ENCODE measurements at places on chromosomes 5 and 9.

- H3K4me3 ChIP-seq: peak overlapping the region; percentile 28
- H3K4me1 ChIP-seq: peaks cover 58% of the 10 kb centered on the region
- DNase-seq: peak; percentile 86
- H3K27me3 ChIP-seq: no peaks in the 10 kb centered on the region
- peak overlapping the region; percentile 91 for H3K27ac ChIP-seq
These were observed 78.0 kb downstream of the HMHB1 start for GRCh38 chr5:143889986-143890385.

DNA sequence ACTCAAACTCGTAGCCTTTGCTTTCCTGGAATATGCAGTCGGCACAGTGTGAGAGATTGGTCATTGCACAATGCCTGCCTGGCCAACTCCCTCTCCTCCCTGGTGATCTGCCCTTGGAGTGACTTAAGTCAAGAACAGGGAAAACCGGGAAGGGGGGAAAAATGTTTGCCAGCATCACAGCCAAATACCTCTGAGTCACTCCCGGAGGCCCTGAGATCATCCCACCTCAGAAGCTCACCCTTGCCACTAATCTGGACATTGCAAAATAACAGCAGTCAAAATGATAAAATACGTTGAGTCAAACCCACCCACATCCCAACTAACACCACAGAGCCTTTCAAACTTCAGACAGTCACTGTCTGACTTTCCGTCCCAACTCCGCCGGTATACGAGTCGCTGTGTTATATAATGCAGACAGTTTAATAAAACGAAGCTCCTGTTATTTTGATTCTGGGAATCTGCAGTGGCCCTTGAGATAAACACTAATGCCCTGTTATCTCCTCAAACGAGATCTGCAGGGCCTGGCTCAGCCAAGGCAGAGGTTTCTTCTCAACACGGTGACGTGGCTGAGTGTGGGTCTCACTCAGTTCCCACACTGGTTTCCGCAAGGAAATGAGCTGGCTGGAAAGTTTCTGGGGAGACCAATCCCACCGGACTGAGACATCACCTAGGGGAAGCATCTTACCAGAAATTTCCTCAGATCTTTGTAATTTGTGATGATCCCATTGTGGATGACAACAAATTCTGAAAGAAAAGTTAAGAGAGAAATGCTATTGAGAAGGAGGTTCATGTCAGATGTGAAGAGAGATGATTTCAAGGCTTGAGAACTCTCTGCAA is 22.1 kb downstream of the GFPT2 start:
- H3K4me1 ChIP-seq: peaks cover 46% of the 10 kb centered on the region
- H3K36me3 ChIP-seq: peaks cover 27% of the 10 kb centered on the region
- peak; percentile 98 for DNase-seq
- peak overlapping the region; percentile 37 for H3K4me3 ChIP-seq

DNA sequence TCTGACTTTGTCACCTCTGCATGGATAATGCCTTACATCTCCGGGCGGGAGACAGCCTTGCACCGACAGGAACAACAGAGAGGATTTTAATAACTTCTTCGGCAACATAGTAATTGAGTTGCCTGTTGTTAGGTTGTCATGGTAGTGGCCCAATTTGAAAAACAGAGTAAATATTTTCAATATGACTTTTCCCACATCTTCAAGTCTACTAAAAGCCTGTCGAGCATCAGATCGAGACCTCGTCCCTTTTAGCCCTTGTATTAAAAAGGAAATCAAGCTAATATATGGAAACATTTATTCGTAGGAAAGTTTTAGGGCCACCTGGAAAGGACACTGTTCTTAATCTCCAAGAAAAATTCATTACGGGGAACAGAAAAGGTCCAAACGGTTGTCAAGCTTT is 70.8 kb upstream of the FCN2 start:
- no peaks in the 10 kb centered on the region for H3K27me3 ChIP-seq
- DNase-seq: peak; percentile 43
- peak overlapping the region; percentile 95 for H3K27ac ChIP-seq
- H3K4me3 ChIP-seq: no peak overlapping the region

DNA sequence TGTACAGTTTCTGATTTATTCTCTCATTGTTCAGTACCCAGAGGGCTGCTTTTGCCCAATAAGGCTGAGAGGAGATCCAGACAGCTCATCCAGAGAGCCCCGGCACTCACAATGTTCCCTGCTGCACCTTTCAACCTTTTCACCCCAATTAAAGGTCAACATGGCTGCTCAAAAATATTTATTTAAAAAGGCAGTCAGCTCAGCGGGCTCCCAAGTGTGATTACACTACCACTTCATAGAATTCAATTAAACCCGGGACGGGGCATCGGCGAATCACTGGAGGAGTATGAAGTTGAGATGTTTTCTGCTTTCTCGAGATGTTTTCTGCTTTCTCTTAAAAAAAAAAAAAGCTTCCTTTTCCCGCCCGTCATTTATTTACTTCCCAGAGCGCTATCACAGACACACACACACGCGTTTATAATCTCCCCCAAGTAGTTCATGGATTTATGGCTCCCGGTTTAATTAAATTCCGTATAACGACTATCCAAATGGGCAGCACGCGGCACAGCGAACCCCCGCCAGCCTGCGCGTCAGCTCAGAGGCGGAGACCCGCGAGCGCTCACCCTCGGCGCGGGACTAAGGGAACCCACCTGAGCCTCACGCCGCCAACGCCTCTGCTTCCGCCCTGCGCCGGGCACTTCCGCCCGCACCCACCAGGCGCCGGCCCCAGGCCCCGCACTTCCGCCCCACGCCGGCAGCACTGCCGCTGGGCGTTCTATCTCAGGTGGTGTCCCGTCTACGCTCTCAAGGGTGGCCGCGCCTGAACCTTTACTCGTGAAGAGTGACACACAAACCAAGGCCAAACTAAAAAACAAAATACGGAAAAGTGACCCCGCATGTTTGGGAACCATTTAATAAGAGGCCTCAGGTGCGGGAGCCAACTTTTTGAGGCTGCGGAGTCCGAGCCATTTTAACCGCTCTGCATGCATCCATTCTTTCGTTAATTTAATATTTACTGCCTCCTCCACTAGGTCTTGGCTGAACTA is at the start of gene C5orf63:
Gene C5orf63, minus strand, starts transcription at position 642 of the 986 bp plus-strand sequence. CDS start 14,507 bp downstream, outside the sequence.
- peak; percentile 61 for DNase-seq
- peaks cover 13% of the 10 kb centered on the region for H3K4me1 ChIP-seq
- H3K27me3 ChIP-seq: no peaks in the 10 kb centered on the region
- no peak within 1 kb of the TSS for H3K27ac ChIP-seq

DNA sequence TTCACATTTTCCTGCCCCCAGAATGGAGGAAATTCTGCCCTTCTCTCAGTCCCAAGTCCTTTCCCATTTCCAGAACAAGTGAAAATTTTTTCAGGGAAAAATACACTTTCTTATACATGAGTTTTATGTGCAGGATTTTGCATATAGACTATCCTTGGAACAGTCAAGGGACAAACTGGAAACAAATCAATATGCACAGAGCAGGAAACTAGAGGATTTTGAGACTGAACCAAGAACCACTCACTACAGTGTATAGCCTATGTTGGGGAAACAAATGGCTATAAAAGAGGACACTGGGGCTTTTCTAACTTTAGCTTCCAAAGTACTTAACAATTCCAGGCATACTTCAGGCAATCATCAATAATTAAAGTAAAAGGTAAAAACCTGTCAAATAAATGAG is 1036.1 kb upstream of the ARRDC3 start:
- H3K4me3 ChIP-seq: no peak overlapping the region
- H3K27me3 ChIP-seq: no peaks in the 10 kb centered on the region
- H3K36me3 ChIP-seq: no peaks in the 10 kb centered on the region
- H3K27ac ChIP-seq: no peak overlapping the region

GRCh38 chr5:126002222-126002897 is 420.8 kb upstream of the GRAMD2B start:
- no peaks in the 10 kb centered on the region for H3K27me3 ChIP-seq
- peak; percentile 86 for DNase-seq
- no peaks in the 10 kb centered on the region for H3K36me3 ChIP-seq
- peaks cover 26% of the 10 kb centered on the region for H3K4me1 ChIP-seq

- no peak for DNase-seq
- no peaks in the 10 kb centered on the region for H3K27me3 ChIP-seq
- no peaks in the 10 kb centered on the region for H3K36me3 ChIP-seq
- H3K4me3 ChIP-seq: no peak overlapping the region
These were observed 1046.5 kb upstream of the ARRDC3 start for GRCh38 chr5:92429646-92430045.

- no peaks in the 10 kb centered on the region for H3K4me1 ChIP-seq
- no peak overlapping the region for H3K4me3 ChIP-seq
- no peaks in the 10 kb centered on the region for H3K36me3 ChIP-seq
- no peak for DNase-seq
These were observed 110.5 kb upstream of the FTMT start for GRCh38 chr5:121741156-121741555.

DNA sequence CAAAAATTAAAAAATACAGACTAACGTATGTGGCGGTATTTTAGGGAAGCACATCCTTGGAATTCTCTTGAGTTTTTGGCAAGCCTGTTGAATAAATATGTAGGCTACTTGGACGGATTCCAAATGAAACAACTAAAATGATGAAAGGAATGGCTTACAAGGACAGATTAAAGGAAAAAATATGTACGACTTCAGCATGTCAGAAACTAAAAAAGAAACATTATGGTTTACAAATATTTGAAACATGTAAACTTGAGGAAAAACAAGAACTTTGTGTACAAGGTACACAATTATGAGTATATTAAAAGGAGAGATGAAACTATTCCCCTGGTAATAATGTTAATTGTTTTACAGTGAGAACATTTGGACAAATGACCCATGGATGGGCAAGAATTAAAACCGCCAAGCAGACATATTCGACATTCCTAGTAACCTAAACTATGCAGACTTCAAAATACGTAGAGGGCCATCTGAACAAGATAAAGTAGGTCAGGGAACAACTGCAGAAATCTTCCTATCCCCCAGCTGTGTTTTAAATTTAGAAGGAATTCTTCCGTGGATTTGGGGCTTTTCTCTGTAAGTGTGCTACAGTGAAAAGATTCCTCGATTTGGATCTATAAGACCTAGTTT is 12.5 kb downstream of the EDIL3 start:
- H3K4me1 ChIP-seq: no peaks in the 10 kb centered on the region
- no peaks in the 10 kb centered on the region for H3K36me3 ChIP-seq
- no peak overlapping the region for H3K27ac ChIP-seq
- no peak for DNase-seq
- H3K4me3 ChIP-seq: no peak overlapping the region

DNA sequence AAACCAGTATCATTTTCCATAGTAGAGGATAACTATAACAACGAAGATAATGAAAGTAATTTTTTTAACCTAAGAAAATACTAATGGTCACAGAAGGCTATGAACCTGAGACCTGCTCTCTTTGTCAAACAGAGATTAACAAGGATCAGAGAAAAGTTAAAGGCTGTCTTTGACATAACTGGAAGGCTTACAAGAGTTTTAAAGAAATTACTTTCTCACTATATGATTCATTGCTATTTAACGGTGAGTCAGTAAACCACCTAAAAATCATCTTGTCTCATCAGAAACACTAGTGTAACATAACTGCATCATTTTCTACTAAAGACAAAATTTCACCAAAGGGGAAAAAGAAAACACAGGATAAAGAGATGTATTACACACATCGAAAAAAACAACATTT is 19.3 kb downstream of the MLANA start:
- H3K4me1 ChIP-seq: peaks cover 11% of the 10 kb centered on the region
- H3K36me3 ChIP-seq: 0 out of 2 replicates have a peak, but pooled peaks cover 7% of the 10 kb centered on the region
- no peaks in the 10 kb centered on the region for H3K27me3 ChIP-seq
- peak; percentile 67 for DNase-seq
- no peak overlapping the region for H3K27ac ChIP-seq
- H3K4me3 ChIP-seq: no peak overlapping the region

- H3K27ac ChIP-seq: no peak overlapping the region
- peaks cover 3% of the 10 kb centered on the region for H3K27me3 ChIP-seq
- no peaks in the 10 kb centered on the region for H3K4me1 ChIP-seq
- H3K36me3 ChIP-seq: no peaks in the 10 kb centered on the region
These were observed 91.0 kb downstream of the MRPL36 start for GRCh38 chr5:1708592-1709141.

DNA sequence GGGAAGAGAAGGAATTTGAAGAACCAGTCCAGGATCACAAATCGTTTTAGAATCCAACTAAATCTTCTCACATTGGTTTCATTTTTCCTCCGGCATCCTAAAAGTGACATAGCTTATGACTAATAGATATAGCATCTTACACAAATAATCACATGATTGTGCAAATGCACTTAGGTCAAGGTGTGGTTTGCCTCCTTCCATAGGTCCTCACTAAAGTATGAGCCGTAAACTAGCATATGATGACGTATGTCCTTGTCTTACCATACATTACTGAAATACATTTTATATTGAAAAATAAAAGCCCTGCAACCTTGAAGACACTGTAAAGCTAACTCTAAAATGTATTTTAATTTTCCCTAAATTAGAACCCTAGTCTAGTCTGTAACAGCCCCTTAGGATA is 362.7 kb upstream of the ADAMTS16 start:
- DNase-seq: no peak
- H3K4me3 ChIP-seq: no peak overlapping the region
- no peaks in the 10 kb centered on the region for H3K4me1 ChIP-seq
- no peak overlapping the region for H3K27ac ChIP-seq
- H3K36me3 ChIP-seq: no peaks in the 10 kb centered on the region
- no peaks in the 10 kb centered on the region for H3K27me3 ChIP-seq

DNA sequence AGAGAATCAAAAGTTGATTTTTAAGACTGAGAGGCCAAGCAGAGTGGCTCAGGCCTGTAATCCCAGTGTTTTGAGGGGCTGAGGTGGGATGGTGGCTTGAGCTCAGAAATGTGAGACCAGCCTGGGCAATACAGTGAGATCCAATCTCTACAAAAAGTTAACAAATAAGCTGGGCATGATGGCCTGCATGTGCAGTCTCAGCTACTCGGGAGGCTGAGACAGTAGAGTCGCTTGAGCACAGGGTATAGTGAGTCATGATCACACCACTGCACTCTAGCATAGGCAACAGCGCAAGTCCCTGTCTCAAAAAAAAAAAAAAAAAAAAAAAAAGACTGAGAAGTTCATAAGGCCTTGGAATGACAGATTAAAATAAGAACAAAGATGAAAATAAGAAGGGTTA is 177.2 kb downstream of the TMEM232 start:
- H3K27me3 ChIP-seq: no peaks in the 10 kb centered on the region
- no peak overlapping the region for H3K27ac ChIP-seq
- no peak for DNase-seq
- H3K4me1 ChIP-seq: peaks cover 16% of the 10 kb centered on the region
- no peaks in the 10 kb centered on the region for H3K36me3 ChIP-seq

GRCh38 chr5:153352685-153353219 is 137.7 kb upstream of the GRIA1 start:
- DNase-seq: peak; percentile 10
- peaks cover 12% of the 10 kb centered on the region for H3K27me3 ChIP-seq
- H3K4me1 ChIP-seq: no peaks in the 10 kb centered on the region
- H3K27ac ChIP-seq: no peak overlapping the region
- H3K4me3 ChIP-seq: no peak overlapping the region

GRCh38 chr9:93679536-93680442 is 103.4 kb downstream of the PHF2 start:
- no peaks in the 10 kb centered on the region for H3K27me3 ChIP-seq
- no peak overlapping the region for H3K27ac ChIP-seq

DNA sequence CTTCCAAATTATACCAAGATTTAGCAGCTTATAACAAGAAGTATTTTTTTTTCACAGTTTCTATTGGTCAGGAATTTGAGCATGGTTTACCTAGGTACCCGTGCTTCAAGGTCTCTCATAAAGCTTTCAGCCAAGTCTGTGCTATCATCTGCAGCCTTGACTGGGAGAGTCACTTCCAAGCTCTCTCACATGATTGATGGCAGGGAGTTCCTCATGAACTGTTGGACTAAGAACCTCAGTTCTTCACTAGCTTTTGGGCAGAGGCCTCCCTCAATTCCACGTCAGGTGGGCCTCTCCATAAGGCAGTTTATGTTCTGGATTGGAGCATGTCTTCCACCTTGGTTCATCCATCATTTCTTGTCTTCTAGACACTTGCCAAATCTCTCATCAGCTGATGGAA is 39.9 kb upstream of the APC start:
- DNase-seq: no peak
- H3K27me3 ChIP-seq: no peaks in the 10 kb centered on the region
- H3K36me3 ChIP-seq: no peaks in the 10 kb centered on the region
- H3K27ac ChIP-seq: no peak overlapping the region
- peaks cover 10% of the 10 kb centered on the region for H3K4me1 ChIP-seq
